Muscle of leg (tissue), 16 donors: ENCODE measurements at places on chromosomes 1 and 21. TPM values are rescaled to one million over a fixed set of nuclear protein-coding genes. Genes with fewer than 3 reads are reported as not detected.

DNA sequence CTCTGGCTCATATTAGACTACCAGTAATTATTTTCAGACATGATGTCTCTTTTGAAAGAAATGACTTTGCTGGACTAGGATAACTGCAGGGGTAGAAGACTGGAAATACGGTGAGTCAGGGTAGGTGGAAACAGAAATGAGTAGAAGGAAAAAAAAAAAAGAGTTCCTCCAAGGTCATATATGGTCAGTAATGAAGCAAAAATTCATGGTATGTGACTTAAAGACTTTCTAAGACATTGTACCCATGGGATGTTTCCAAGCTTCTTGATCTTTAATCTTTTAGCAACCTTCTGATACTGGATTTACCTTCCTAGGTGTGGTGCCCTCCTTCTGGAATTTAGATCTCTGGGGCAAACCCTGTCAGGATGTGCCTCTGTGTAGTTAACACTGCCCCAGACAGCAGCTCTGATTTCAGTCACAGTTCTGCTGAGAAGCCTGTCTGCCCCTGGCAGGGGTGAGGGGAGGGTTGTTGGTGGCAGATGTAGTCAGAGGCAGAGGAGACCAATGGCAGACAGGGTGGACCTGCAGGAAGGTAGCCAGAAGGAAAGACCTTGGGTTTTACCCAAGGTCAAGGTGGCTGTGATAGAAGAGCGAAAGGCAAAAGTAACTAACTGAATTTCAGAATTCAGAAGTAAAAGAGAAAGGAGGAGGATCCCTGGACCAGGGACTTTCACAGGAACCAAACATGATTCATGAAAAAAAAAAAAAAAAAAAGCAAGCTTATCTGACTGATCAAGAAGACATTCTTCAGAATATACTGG is 44.1 kb upstream of the BCL10 start:
- no peak for DNase-seq

- DNase-seq, result peak; percentile 86
Observed at GRCh38 chr1:1361982-1362423, 3.6 kb upstream of the MXRA8 start.

DNA sequence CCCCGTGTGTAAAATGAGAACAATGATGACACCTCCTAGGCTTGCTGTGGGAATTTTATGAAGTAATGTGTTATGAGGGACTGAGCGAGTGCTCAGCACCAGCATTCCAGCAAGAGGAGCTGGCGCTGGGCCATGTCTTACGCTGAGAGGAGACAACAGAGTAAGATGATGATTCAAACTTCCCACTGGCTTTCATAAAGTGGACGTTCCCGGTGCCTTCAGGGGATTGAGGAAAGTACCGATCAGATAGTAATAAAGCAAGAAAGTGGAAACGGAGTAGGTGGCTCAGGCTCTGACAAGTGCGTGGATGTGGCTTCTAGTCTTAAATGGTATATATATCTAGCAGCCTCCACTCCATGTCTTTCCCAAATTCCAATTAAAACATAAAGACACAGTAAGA is 23.8 kb downstream of the EPHA10 start:
- peak; percentile 14 for DNase-seq

DNA sequence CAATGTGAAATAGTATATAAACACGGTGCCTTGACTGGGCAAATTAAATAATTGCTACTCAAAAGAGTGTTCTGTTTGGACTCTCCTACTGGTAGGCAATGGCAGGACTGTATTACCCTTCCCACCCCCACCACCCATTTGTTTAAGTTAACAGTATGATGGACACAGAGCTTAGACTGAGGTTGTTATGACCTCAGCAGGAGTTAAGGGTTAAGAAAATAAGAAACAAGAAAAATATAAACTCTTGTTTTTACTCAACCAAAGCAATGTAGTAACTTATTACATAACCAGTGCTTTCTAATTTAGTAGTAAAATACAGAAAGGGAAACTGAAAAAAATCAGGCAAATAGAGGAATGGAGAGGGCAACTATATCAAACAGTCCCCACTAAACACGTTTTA is 19.9 kb upstream of the SERPINC1 start:
- DNase-seq, result no peak

DNA sequence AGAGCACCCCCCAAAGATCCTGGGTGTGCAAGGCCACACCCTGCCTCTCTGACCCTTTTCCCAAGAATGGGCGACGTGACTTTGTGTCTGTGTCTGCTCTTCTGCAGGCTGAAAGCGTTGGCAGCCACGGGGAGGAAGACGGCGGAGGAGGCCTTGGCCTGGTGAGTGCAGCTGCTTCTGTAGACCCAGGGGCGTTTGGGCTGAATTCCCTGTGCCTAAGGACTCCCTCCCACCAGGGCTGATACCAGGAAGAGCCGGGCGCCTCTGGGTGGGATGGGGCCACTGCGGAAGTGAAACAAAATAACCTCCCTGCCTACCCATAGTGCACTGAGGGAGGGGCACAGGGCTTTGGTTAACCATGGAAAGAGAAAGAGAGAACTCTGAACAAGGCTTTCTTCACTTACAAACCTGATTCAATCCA is 2.5 kb downstream of the UBASH3A start:
- DNase-seq, result no peak

DNA sequence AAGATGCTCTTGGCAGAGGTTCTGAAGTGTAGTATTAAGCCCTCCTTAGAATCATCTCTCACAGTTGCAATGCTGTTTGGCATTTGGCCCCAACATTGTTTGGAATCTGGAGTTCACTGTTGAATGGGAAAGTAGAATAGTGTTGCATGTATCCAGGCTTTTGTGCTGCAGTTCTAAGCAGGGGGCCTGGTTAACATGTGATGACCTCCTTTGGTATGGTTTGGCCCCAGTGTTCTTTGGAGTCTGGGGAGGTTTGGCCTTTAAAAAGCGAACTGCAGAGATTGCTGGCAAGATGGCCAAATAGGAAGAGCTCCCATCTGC is 61.8 kb upstream of the PLD5 start:
- no peak for DNase-seq

- no peak for DNase-seq
Observed at GRCh38 chr1:241994171-241994570, 4.7 kb downstream of the MAP1LC3C start.

DNA sequence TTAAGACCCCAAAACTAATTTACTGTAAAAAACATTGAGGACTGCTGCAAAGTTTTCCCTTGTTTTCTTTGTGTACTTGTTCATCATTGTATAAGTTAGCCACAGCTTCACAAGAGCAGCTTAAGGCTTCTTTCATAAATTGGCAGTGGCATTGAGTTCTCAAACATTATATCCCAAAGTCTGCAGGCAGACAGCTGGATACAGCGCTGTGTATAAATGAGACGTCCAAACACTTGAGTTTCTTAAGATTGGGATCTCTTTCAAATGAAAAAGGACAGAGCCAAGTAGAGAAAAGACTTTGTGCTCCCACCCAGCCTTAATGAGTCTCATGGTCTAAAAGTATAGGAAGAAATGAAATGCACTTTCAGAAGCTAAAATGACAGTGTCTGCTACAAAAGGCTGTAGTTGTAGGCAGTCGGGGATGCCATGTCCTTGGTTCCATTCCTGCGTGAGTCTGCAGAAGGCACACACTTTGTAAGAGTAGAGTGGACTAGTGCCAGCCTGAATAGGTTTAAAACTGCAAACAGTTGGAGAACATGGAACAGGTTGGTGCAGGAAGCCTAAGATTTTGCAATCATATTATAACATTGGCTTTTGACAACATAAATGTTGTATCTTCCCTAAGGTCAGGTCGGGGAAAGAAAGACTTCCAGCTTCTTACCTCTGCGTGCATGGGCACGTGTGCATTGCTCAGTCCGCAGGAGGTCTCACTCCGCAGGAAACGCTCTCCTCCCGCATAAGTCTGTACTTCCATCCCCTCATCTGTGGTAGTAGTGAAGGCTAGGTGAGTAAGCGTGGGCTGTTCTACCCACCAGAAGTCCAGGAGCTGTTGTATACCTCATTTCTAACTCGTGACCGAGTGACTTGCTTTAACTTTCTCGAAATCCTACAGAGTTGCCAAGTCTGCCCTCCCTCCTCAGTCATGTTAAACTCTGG is 94.4 kb downstream of the CD247 start:
- no peak for DNase-seq

- DNase-seq, result no peak
Observed at GRCh38 chr1:29784276-29785136, 548.2 kb downstream of the PTPRU start.

DNA sequence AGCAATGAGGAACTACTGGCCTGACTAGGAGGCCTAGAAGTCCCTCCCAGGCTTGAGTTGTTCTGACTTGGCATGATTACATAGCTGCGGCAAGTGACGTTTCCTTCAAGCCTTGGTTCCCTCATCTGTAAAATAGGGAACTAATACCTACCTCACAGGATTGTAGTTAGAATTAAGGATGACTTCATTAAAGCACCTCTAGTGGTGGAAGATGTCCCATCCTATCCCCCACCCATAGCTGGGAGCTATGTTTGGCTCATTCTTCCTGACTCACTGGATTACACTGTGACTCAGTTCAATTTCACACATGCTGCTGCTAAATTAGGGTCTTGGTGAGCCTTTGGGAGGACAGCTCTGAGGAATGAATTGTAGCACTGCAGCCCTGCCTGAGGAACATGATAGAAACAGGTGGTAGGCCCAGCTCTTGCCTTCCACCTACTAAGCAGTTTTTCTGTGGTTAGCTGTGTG is 6.0 kb upstream of the SHISA4 start:
- DNase-seq, result peak; percentile 77

- no peak for DNase-seq
Observed at GRCh38 chr1:25567710-25568089, 24.3 kb downstream of the LDLRAP1 start.

- DNase-seq, result no peak
Observed at GRCh38 chr1:116956378-116956777, 45.2 kb upstream of the CD101 start.

DNA sequence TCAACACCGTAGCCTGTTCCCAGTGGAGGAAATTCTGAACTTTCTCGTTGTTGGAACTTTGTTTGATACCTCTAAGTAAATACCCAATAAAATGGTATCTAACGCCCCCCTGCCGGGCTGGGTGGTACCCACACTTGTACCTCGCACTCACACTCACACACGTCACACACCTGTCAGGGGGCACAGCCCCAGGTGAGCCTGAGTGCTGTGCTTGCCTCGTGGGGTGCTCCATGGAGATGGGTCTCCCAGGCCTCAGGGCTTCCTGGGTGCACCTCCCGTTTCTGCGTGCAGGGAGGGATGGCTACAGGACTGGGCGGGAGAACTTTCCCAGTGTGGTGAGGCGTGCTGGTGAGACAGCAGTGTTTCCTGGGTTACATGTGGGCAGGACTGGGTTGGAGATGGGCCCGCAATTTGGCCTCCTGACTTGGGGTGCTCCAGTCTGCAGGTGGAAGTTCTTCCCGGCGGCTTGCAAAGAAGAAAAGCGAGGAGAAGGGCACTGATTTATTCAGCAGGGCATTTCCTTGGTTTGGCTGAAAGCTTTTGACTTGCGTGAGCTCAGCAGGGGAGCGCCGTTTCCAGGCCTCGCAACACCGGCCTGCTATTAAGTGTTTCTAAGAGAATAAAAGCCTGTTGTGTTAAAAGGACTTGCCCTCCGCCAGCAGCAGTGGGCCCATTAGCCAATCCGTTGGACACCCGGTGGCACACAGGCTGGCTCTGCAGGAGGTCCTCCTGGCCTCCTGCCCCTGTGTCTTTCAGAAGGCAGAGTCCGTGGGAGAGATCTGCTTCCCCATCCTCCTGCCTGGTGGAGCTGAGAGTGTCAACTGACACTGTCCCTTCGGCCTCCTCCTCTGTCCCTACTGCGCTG is 79.7 kb downstream of the KIF26B start:
- DNase-seq, result no peak

GRCh38 chr1:59415881-59416280 is 119.0 kb downstream of the FGGY start:
- no peak for DNase-seq

- DNase-seq, result no peak
Observed at GRCh38 chr1:201892211-201892610, 3.5 kb downstream of the SHISA4 start.

GRCh38 chr1:100440075-100440809 is 87.9 kb downstream of the CDC14A start:
- no peak for DNase-seq

DNA sequence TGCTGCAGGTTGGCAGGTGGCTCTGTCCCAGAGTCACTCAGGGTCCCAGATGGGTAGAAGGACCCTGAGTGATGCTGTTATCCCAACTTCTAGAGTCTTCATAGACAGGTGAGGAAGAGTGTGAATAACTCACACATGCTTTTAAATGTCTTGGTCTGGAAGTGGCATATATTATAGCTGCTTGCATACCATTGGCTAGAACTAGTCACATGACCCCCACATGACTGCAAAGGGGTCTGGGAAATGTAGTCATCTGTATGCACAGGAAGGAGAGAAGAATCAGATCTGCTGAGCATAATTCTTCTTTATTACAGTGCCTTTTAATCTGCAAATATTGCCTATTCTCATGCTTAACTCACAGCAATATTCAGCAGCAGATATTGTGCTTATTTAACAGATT is 28.2 kb upstream of the KLHDC7A start:
- peak; percentile 16 for DNase-seq

DNA sequence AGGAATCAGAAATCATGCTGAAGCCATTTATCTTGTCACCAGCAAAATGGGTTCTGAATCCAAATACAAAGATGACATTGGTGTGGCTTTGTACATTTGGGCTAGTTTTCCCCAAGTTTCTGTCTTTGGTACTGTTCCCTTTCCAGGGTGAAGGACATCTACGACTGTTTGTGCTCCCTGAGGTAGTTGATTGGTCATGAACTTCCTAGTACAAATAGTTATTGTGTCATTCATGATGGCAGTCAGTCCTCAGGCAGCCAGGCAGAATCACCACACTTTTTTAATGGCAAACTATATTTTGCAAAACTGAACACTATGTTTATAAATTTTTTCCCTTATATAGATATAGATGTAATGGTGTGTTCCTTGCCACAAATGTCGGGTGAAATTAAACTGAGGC is 46.0 kb downstream of the CEP350 start:
- no peak for DNase-seq

The ZFP69 gene
- total RNA-seq, result 4.0 TPM

The FBXO44 gene
- 4.8 TPM for total RNA-seq

The COL24A1 gene
- total RNA-seq, result 8.2 TPM

The TRMT13 gene
- 15.3 TPM for total RNA-seq

The ADAMTS1 gene
- 13.4 TPM for total RNA-seq

The SDC3 gene
- 21.9 TPM for total RNA-seq

The KRTAP15-1 gene
- not detected for total RNA-seq
